ENCODE measurements at places on chromosomes 2 and 18. TPM values are rescaled to one million over a fixed set of nuclear protein-coding genes. Genes with fewer than 3 reads are reported as not detected.

DNA sequence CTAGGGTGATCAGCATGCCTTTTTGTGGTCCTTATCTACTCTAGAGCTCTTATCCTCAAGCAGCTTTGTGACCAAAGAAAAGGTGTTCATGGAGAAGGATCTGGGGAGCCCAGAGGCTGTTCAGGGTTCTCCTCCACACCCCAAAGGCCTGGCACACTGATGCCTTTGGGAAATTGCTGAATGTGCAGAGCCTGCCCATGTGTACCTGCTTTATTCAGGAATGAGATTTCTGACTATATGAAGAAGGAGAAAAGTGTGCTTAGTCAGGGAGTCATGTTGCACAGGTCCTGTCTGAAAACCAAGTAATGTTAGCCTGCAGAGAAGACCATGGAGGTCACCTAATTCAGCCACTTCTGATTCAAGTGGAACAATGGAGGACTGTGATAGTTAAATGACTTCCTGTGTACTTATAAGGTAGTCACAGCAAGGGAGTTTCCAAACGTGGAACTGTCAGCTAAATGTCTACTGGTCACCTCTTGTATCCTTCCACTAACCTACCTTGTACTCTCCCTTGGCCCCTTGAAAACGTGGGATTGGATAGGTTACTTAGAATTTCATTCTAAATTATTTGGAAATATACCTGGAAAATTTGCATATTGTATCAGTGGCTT lies 81.3 kb downstream of the LIMS1 start:
- DNase-seq = no peak
- no peak overlapping the region for H3K4me3 ChIP-seq
- 0 out of 2 replicates have a peak overlapping the region, but pooled peaks have one; percentile 12 for H3K27ac ChIP-seq
- no peaks in the 10 kb centered on the region for H3K36me3 ChIP-seq

DNA sequence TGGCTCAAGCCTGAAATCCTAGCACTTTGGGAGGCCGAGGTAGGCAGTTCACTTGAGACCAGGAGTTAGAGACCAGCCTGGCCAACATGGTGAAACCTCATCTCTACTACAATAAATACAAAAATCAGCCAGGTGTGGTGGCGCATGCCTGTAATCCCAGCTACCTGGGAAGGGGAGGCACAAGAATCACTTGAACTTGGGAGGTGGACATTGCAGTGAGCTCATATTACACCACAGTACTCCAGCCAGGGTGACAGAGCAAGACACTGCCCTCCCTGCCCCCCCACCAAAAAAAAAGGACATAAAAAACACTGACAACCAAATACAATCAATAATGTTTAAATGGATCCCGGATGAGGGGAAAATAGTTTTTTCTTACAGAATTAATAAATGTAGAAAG lies 7.8 kb downstream of the TIA1 start:
- peaks cover 4% of the 10 kb centered on the region for H3K4me1 ChIP-seq
- H3K27ac ChIP-seq = no peak overlapping the region
- H3K4me3 ChIP-seq = no peak overlapping the region
- no peak for DNase-seq

DNA sequence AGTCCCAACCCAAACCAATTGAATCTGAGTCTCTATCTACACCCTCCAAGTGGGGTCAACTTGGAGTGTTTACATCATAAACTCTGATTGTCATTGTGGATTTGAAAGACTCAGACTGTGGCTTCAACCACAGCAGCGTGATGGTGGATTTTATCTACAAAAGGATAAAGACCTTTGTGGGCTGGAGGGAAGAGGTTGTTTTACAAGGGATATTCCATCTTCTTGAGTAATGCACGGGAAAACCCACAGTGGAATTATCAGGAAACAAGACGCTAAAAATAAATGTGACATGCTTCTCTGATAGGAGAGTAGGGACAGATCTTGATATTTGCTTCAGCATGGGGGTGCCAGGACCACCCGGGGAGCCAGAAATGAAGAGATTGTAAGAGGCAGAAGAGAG lies 93.5 kb downstream of the LPIN1 start:
- H3K4me1 ChIP-seq = no peaks in the 10 kb centered on the region
- no peaks in the 10 kb centered on the region for H3K27me3 ChIP-seq
- H3K27ac ChIP-seq = no peak overlapping the region
- H3K36me3 ChIP-seq = no peaks in the 10 kb centered on the region
- H3K4me3 ChIP-seq = no peak overlapping the region

Gene SGPP2
- 0.57 TPM for total RNA-seq

Gene MOCOS
- 30.4 TPM for total RNA-seq

DNA sequence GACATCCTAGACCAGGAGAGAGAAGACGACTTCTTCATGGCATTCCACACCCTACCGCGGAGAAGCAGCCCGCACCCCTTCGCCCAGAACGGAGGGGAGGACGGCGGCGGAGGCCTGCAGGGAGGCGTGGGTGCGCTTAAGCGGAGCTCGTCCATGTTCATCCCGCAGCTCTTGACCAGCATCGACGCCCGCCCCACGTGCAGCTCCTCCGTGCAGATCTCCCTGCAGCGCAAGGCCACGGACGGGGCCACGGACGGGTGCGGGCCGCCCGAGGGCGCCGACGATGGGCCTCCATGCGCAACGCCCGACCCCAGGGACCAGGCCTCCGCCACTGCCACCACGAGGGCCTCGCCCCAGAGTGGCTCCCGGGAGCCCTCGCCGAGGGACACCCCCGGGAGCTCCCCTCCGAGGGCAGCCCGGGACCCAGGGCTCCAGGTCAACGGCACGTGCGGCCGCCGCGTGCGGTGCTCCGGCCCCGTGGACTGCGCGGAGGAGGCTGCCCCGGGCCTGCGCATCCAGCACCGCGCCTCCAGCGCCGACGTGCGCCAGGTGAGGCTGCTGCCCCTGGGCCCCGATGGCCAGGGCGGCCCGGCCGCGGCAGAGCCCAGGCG lies 211.8 kb downstream of the NEDD4L start:
- no peak overlapping the region for H3K4me3 ChIP-seq
- H3K27ac ChIP-seq = no peak overlapping the region
- peaks cover 17% of the 10 kb centered on the region for H3K36me3 ChIP-seq
- peaks cover 27% of the 10 kb centered on the region for H3K4me1 ChIP-seq

Gene AGXT
- total RNA-seq = not detected

GRCh38 chr2:179081954-179082353 lies 32.0 kb upstream of the CCDC141 start:
- no peaks in the 10 kb centered on the region for H3K36me3 ChIP-seq
- H3K4me3 ChIP-seq = no peak overlapping the region
- no peak for DNase-seq
- H3K27me3 ChIP-seq = peaks cover 5% of the 10 kb centered on the region
- no peak overlapping the region for H3K27ac ChIP-seq

DNA sequence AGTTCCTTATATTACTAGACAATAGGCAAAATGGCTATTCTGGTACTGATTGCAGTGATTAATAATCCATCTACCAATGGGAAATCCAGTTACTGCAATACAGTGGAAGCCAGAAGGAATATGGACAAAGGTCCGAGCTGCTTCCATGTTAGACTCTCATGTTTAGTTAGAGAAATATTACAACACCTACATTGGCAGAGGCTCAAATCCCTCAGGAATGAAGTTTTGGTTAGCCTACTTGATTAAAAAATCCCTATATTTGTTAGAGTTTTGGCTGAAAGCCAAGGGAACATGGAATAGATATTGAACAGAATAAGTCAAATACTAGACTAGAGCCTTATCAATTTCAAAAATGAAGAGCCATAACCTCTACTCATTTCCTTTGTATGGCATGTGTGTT lies 48.5 kb downstream of the ARL6IP6 start:
- H3K27ac ChIP-seq = no peak overlapping the region
- no peaks in the 10 kb centered on the region for H3K4me1 ChIP-seq
- DNase-seq = no peak
- no peak overlapping the region for H3K4me3 ChIP-seq
- no peaks in the 10 kb centered on the region for H3K36me3 ChIP-seq
